Esophagus squamous epithelium (tissue), 5 donors: ENCODE measurements at places on chromosomes 6 and 20.

DNA sequence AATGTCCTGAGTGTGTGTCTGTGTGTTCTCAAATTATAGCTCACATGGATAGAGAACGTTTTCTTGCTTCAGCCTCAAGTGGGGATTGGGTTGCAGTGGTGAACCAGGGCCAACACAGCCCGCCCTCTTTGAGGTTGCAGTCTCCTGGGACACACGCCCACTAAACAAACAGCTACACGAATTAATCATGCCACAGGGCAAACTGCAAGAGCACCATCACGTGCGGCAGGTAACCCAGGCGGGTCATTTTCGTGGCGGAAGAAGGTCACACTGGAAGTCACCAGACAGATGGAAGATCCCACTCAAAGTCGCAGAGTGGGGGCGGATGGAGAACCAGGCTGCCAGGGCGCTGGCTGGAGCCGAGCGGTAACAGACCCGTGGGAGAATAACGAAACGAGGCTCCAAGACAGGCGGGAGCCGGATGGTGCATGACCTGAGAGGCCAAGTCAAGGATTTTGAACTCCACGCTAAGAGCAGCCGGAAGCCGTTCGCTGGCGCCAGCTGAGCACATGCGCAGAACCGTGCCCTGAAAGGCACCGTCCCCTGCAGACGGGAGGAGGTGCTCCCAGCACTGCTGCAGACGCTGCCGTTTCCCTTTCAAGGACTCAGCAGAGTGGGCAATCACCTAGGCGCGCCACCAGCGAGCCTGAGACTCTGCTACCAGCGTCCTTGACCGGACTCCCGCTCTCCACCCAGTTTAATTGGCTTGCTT is 10.7 kb downstream of the DLL1 start:
- no peak for DNase-seq

DNA sequence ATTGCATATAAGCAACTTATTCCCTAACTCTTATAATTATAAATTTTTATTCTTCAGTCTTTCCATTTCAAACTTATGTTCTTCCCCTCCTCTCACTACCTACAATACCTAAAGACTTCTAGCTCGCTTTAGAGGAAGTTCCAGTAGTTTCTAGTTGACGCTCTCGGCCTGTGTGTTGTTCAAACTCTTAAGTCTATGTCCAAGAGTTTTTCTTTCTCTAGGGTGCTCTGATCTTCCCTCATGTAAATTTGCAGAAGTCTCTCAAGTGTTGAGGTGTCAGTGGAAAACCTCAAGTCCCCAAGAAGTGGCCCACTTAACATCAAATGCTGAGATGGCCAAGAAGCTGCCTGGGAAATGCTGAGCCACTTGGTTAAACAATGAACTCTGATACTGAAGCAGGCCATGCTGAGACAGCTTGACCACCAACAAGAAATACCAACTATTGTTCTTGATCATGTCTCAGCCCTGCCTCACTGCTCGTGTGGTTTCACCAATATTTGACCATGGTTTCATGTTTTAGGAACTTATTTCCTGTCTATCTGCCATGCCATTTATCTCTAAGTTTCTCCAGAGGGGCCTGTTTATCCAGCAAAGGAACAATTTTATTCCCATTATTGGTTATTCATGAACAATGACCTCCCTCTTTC is 100.9 kb upstream of the TCF21 start:
- DNase-seq, result no peak

- DNase-seq, result no peak
Measured at GRCh38 chr6:167524261-167525111, 199.6 kb downstream of the TTLL2 start.

GRCh38 chr6:91155129-91155785 is 568.4 kb upstream of the MAP3K7 start:
- no peak for DNase-seq

GRCh38 chr20:1001116-1001515 is 995 bp downstream of the RSPO4 start:
- DNase-seq, result no peak

DNA sequence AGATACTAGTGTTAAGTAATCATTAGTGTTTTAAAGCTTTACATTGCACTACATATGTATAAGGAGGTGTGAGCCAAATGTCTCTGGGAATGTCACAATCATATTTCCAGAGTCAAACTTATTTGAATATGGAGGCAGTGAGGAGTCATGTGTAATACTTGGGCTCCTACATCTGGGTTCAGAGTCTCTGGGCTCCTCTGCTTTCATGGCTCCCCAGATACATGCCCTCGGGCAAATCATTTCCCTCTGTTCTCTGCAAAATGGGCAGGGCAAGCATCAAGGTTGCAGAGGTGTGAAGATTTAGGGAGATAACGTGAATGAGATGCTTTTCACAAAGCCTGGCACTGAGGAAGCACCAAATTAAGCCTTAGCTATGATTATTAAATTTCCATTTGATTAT is 138.3 kb upstream of the SGK1 start:
- no peak for DNase-seq

DNA sequence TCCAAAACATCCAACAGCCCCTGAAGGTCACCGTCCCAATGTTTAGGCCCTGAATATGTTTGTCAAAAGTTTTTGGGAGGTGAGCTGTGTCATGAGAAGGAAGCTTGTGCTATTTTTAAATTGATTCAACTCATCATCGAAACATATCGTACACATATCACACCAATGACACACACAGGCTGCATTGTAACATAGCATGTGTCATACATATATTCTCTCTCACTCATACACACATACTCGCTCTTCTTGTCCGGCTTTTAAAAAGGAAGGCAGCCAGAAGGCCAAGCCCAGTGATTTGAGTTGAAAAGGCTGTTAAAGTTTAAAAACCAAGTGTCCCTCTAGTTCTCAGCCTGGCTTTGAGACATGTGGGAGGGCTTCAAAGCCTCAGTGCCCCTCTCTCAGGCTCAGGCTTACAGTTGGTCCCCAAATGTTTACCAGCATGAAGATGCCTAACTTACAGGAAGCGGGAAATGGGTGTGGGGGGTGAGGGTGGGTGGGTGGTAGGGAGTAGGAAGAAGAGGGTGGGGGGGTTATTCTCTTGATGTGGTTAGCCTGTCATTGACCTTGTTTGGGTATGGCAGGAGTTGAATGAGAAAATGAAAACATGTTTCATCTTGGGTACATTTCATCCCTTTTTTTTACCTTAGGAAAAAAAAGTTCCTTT is 3.3 kb upstream of the PRDM1 start:
- no peak for DNase-seq
